GM23248 (cell line): ENCODE measurements at places on chromosomes 1 and 21.

DNA sequence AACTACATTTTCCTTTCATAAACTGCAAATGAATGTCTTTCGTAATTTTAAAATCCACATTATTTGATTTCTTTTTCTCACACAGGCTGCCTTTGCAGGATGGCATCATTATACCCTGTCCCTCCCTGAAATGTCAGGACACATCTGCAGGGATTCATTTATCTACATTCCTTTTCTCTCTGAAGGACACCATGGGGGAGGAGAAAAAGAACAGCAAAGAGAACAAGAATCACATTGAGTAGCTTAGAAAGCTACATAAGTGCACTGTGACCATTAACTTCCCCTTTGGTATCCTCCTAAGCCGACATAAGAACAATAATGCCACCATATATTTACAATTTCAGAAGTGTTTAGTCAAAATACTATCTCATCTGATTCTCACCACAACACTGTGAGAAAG, 129.5 kb downstream of the PIGK start:
- no peak for DNase-seq

DNA sequence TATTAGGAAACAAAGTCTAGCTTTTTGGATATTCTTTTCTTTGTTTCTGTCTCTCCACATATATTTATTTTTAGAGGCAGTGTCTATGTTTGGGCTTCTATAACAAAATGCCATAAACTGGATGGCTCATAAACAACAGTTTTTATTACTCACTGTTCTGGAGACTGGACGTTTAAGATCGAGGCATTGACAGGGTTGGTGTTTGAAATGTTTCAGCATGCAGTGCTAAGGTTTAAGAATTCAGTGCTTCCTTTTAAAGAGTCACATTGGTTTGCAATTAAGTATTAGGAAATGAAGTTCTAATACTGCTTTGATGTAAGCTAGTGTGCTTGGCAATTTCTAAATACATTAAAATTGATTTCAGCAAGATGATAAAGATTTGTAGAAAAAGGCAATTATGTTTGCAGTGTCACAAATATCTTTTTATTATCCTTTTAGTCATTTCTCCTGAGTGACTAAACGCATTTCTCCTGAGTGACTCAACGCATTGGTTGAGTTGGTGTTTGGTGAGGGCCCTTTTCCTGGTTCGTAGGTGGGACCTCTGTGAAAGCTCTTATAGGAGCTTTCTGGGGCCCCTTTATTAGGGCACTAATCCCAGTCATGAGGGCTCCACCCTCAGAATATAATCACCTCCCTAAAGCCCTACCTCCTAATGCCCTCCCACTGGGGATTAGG, 317.0 kb downstream of the USP25 start:
- peak; percentile 65 for DNase-seq

DNA sequence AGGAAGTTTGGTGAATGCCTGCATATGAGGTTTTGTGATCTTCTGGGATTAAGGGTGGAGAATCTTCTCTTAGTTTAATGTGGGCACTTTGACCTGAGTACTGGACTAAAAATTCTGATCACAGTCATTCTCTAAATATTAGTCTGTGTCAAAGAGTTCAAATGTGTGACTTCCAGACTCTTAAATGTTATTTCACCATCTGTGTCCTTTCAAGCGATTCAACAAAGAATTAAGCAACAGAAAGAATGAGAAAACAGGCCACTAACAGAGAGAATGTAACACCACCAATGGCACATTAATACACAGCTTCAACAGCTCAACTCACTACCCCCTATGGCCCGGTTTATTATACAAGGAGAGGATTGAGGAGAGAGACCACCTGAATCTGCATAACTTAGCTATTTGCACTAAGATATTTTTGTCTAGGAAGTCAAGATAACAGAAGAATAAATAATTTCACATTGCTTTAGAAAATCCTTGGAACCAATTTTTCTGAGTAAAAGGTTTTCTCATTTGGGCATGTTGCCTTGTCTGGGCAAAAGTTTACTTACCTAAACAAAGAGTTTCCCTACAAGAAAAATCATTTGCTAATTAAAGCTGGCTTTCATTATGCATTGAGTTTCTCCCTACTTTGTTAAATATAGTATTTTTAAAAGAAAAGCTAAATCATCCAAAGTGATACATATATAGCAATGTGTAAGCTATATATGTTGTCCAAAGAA, 1313.7 kb downstream of the NCAM2 start:
- no peak for DNase-seq

GRCh38 chr1:52520148-52520547, 32.7 kb downstream of the TUT4 start:
- peak; percentile 53 for DNase-seq

- DNase-seq, result no peak
Observed at GRCh38 chr1:41515131-41515678, 30.7 kb upstream of the EDN2 start.

DNA sequence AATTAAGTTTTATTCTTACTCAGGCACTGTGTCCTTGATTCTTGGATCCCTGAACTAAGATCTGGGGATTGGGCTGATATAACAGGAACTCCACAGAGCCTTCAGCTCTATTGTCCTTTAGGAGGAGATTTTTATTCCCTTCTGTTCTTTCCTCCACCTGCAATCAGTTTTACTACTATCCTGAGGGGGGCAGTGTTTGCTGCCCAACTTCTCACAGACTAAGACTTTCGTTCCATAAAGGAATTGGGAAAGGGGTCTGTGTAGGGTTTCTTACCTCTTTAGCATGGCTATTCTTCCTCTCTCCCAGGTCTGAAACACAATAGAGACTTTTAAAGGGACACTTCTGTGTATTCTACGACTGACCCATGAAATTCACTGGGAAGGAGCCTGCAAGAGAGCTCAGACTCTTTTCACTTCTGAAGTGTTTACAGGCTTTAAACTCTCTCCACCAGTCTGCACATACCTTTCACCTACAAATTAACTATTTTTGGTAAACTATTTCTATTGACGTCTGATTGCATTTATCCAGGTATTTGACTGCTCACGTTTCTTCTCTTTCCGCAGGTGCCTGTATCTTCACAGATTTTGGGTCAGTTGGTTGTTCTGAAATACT, 103.3 kb upstream of the DEPDC1 start:
- peak; percentile 40 for DNase-seq

- no peak for DNase-seq
Observed at GRCh38 chr1:77927414-77927813, 39.0 kb downstream of the NEXN start.

GRCh38 chr1:83130886-83131691, 867.8 kb downstream of the TTLL7 start:
- DNase-seq, result no peak

DNA sequence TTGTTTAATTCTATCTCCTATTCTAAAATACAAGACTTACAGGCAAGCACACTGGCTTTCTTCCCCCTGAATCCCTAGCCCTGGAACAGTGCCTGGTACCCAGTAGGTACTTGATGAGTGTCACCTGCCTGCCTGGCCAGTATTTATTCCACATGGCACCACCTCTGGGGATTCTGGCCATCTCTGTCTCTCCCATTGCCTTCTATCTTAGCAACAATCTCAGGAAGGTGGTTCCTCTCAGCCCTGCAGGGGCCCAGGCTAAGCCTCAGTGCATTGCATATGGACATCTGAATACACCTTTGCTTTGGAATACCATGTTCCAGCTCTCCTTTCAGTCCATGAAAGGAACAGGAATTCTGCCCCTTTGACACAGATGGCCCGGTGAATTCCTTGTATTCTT, 81.0 kb downstream of the HIVEP3 start:
- no peak for DNase-seq

DNA sequence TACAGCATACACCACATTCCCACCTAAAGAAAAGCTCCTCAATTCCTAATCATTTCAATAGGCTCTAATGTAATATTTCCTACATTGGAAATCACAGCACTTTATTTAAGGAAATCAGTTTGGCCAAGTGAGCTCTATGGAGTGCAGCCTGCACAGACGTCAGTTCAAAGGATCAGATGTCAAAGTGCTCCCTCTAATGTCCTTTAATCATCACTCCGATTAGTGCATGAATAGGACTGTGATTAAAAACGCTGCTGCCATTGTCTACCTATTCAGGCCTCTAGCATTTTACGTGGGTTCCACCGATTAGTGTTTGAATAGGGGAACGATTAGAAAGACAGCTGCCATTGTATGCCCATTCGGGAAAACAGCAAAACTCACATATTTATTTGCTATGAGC, 50.2 kb downstream of the DPYD start:
- DNase-seq, result no peak

DNA sequence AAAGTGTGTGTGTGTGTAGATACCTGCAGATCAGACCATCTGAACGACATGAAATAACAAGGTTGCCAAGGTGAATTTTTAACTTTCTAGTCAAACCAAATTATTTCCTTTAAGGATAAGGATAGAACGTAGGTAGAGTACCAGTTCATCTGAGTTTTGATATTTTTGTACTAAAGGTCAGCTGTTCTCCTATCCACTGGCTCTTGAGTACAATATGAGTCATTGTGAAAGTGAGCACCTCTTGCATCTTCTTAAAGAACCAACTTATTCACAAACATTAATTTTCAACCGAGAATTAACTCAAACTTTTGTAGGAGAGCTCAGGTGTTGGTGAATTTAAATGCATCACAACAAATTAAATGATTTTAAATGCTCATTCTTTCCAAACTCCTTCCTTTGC, 71.5 kb downstream of the IFI44 start:
- no peak for DNase-seq

DNA sequence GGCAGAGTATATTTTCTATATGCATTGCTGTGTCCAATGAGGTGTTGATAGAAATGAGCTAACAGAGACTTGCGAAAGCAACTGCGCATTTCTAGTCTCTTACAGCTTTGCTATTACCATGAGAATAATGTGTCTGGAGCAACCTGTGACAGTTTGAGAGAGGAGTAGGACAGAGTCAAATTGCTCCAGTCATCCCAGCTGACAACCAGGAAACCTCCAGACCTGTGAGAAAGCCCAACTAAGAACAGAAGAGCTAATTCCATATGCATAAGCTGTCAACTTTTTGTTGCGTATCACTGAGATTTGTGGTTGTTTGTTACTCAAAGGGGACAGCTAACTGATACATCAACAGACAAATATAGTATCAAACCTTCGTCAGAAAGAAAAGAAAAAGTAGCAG, 354.1 kb upstream of the LRRC7 start:
- DNase-seq, result no peak

DNA sequence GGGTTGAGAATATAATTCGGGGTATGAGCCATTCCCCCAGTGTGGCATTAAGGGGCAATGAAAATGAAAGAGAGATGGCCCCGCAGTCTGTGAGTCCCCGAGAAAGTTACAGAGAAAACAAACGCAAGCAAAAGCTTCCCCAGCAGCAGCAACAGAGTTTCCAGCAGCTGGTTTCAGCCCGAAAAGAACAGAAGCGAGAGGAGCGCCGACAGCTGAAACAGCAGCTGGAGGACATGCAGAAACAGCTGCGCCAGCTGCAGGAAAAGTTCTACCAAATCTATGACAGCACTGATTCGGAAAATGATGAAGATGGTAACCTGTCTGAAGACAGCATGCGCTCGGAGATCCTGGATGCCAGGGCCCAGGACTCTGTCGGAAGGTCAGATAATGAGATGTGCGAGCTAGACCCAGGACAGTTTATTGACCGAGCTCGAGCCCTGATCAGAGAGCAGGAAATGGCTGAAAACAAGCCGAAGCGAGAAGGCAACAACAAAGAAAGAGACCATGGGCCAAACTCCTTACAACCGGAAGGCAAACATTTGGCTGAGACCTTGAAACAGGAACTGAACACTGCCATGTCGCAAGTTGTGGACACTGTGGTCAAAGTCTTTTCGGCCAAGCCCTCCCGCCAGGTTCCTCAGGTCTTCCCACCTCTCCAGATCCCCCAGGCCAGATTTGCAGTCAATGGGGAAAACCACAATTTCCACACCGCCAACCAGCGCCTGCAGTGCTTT, 9.4 kb downstream of the PROX1 start:
- DNase-seq, result no peak

DNA sequence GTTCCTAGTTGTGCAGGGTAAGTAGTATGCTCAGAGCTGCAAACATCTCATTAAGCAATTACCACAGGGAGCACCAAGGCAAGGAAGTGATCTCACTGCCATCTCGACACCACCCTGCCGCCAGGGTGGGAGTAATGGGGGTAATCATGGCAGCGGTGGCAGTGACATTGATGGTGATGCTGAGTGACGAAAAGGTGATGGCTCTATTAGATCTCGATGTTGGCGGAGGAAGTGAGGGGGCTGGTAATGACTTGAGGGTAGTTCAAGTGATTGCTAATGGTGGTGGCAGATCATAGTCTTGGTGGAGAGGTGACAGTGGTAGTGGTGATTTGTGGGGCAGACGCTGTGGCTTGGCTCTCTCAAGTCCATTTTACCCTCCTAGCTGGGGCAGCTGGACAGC, 25.4 kb upstream of the TENT5B start:
- no peak for DNase-seq

GRCh38 chr1:200355801-200356200, 54.0 kb downstream of the ZNF281 start:
- no peak for DNase-seq

- DNase-seq, result peak; percentile 91
Observed at GRCh38 chr1:58908561-58909560, 125.0 kb upstream of the JUN start.

- DNase-seq, result no peak
Observed at GRCh38 chr1:107726860-107727259, 238.1 kb downstream of the VAV3 start.

DNA sequence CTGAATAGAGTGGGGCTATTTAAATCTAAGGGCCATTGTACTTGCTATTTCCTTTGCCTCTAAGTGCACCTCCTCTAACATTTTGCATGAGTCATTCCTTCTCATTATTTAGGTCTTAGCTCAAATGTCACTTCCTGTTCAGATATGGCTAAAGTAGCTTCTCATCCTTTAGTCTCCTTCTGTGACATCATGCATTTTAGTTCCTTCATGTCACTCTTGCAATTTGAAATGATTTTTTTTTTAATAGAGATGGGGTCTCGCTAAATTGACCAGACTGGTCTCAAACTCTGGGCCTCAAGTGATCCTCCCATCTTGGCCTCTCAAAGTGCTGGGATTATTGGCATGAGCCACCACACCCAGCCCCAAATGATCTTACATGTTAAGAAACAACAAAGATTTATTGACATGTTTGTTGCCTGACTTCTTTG, 6.6 kb downstream of the TBX19 start:
- DNase-seq, result peak; percentile 50

DNA sequence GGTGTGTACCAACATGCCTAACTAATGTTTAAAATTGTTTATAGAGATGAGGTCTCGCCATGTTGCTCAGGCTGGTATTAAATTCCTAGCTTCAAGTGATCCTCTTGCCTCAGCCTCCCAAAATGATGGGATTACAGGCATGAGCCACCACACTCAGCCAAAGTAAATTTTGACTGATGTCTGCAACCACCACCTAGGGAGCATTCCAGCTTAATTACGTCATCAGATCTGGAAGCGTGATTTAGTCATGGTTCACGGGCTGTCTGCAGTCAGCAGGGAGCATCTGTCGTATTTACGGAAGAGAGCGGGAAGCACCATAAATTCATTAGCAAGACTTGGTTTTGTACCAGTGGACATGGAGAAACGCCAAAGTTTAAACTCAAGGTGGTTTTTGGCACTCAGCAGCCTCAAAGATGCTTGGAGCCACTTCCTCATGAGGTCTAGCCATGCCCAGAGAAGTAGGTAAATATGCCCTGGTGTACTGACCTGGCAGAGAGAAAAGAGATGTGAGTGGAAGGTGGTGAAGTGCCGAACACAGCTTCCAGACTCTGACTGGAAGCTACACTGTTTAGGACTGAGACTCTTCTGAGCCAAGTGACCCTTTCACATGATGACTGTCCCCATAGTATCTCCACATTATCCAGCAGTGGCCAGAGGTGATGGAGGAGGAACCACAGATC, 60.8 kb upstream of the SLC35F3 start:
- no peak for DNase-seq
